ENCODE measurements at places on chromosomes 5 and 9. TPM values are rescaled to one million over a fixed set of nuclear protein-coding genes. Genes with fewer than 3 reads are reported as not detected.
A peak's percentile ranks its signal among the peaks of the same experiment; 100 is the strongest.

ADGRD2 gene
- not detected for total RNA-seq

DNA sequence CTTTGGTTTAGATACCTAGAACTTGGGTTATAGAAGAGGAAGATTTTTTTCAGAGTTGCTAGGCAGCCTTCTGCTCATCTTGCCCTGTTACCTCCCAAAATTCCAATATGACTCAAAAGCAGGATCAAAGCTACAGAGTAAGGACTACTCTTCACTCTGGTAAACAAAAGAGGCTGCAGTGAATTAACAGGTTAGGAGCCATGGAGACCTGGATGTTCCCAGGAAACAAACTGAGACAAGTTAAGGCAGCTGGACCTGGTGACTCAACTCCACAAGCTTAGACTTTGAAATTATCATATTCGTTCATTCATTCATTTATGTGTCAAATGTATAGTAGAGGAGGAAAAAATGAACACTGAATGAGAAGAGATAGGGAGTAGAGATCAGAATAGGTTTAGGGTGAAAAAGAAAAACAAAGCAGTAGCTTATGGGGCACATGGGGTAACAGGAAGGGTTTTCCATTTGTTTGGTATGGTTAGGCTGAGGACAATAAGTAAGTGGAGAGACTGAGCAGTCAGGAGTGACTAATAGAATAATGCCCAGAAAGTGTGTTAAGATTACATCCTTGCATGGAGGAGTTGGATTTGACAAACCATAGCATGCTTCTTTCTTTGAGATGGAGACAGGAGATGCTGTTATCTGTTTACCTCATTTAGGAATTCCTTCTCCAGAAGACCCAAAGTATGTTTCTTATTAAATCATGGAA, 464.0 kb upstream of the ZNF608 start:
- no peaks in the 10 kb centered on the region for H3K4me1 ChIP-seq
- no peaks in the 10 kb centered on the region for H3K36me3 ChIP-seq
- no peaks in the 10 kb centered on the region for H3K27me3 ChIP-seq

IFNA21 gene
- total RNA-seq = not detected

DNA sequence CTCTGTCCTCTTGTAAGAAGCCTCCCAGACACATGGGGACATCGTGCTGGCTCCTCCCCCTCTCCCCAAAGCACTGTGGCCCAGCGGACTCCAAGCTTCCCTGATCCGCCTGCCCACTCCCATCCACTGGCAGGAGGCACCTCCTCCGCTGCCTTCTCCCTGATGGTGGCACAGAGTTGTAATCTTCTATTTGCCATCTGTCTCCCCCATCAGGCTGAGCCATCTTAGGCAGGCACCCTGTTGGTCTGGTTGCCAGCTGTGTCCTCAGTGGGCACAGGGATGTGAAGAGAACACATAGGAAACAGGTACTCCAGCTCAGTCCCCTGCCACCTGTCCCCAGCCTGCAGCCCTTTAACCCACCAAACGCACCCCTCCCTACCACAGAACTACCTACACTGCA, 5.4 kb upstream of the ZDHHC12 start:
- H3K4me3 ChIP-seq = no peak overlapping the region
- H3K27me3 ChIP-seq = no peaks in the 10 kb centered on the region
- H3K27ac ChIP-seq = peak overlapping the region; percentile 68
- H3K36me3 ChIP-seq = no peaks in the 10 kb centered on the region

GRCh38 chr5:127406326-127407121, 110.9 kb upstream of the PRRC1 start:
- H3K27me3 ChIP-seq = peaks cover 37% of the 10 kb centered on the region
- H3K4me3 ChIP-seq = no peak overlapping the region
- no peak for DNase-seq
- no peak overlapping the region for H3K27ac ChIP-seq
- no peaks in the 10 kb centered on the region for H3K36me3 ChIP-seq

DNA sequence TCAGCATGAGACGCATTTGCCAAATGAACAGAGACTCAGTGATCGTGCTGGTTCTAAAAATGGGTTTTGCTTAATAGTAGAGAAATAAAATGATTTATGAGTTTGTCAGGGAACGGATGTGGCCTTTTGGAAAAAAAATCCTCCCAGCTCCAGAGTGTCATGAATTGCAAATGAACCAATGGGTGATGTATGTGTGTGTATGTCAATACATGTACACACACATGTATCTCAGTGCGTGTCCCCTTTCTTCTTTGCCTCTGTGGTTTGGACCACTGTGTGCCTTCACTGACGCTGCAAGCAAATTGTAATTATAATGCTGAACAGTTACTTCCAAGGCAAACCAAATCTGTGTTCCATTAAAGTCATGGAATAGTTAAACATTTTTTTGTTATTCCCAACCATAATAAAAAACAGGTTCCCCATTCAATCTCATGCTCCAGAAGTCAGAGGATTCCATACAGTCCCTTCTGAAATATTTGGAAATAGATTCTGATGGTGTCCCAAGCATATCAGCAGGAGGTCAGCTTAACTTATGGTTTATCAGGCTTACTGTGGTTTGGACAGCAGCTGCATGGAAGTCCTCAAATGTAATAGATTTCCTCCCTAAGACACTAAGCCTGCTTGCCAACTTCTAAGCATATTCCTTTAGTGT, 630.5 kb downstream of the ACTL7B start:
- H3K27ac ChIP-seq = no peak overlapping the region
- H3K36me3 ChIP-seq = no peaks in the 10 kb centered on the region
- no peaks in the 10 kb centered on the region for H3K4me1 ChIP-seq
- H3K27me3 ChIP-seq = no peaks in the 10 kb centered on the region
- H3K4me3 ChIP-seq = no peak overlapping the region

DNA sequence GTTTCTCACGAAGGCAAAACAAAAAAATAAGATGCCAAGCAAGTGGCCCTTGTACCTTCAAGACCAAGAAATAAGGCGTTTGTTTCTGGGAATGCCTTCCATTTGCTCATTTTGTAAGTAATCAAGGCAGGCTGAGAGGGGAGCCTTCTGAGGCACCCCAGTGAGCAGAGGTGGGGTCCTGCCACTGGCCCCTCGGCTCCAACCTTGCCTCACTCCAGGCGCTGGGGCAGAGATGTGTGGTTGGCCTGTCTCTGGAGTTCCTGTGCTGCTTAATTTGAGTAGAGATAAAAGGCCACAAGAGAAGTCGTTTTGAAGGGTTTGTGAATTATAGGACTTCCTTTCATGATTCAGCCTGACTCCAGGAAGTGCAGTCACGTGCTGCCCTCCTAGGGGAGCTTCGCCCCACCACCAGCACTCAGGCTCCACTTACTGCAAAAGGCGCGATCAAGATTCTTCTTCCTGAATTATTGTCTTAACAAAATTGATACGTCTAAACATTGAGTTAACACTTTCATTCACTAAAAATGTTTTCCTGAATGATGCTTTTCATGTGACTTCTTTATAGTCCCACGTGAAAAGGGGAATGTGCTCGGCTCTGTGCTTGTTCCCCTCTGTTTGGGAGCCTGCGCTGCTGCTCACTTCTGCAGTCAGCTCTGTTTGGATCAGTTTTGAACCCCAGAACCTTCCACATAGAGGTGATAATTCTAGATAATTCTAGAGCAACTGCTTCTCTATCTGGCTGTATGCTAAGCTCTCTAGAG, 13.7 kb downstream of the SYK start:
- peak overlapping the region; percentile 28 for H3K4me3 ChIP-seq
- peaks cover 3% of the 10 kb centered on the region for H3K36me3 ChIP-seq
- peak overlapping the region; percentile 35 for H3K27ac ChIP-seq
- H3K27me3 ChIP-seq = peaks cover 4% of the 10 kb centered on the region
- peaks cover 18% of the 10 kb centered on the region for H3K4me1 ChIP-seq

DNA sequence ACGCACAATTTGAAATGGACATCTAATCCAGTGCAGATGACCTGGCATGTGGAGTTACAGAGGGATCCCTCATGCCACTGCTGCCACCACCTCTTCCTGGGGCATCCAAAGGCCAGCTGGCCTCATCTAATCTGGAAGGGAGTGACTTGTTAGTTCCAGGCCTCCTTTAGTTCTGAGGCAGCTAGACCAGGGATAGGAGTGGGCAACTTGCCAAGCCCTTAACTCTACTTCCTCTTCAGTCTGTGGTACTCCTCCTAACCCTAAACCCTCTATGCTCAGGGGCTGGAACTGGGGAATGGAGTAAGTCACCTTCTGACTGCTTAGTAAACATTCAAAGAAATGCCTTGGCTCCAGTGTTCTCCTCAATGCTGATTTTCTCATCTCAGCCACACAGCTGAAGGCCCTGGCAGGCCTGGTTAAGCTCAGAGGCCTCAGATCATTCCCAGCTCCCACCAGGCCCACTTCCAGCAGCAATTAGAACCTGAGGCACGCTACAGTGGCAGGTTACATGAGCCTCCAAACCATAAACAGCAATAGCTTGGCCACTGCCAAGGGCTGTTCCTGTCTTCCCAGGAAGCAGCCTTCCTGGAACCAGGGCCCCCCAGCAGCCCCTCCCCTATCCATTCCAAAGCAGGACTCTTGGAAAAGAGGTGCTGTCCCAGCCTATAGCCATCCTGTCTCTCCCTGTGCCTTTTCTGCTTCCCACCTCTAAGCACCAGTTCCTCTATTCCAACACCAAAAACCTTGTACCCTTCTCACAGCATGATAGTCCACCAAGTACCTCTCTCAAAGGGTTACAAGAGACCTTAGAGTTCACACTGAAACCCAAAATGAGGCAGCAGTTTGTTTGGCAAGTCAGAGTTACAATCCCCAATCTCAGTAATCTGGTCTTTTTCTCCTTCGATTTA, 2.0 kb downstream of the EIF4EBP3 start:
- peaks cover 10% of the 10 kb centered on the region for H3K36me3 ChIP-seq
- H3K4me1 ChIP-seq = peaks cover 52% of the 10 kb centered on the region
- peak overlapping the region; percentile 95 for H3K27ac ChIP-seq
- no peaks in the 10 kb centered on the region for H3K27me3 ChIP-seq
- peak overlapping the region; percentile 89 for H3K4me3 ChIP-seq

ZNG1E gene
- total RNA-seq = 36.3 TPM

GRCh38 chr9:32371279-32371678, 13.2 kb upstream of the ACO1 start:
- H3K27ac ChIP-seq = no peak overlapping the region
- peaks cover 16% of the 10 kb centered on the region for H3K27me3 ChIP-seq
- DNase-seq = no peak
- H3K4me1 ChIP-seq = peaks cover 2% of the 10 kb centered on the region
- H3K36me3 ChIP-seq = peaks cover 2% of the 10 kb centered on the region
- no peak overlapping the region for H3K4me3 ChIP-seq

TERT gene
- 0.80 TPM for total RNA-seq

DNA sequence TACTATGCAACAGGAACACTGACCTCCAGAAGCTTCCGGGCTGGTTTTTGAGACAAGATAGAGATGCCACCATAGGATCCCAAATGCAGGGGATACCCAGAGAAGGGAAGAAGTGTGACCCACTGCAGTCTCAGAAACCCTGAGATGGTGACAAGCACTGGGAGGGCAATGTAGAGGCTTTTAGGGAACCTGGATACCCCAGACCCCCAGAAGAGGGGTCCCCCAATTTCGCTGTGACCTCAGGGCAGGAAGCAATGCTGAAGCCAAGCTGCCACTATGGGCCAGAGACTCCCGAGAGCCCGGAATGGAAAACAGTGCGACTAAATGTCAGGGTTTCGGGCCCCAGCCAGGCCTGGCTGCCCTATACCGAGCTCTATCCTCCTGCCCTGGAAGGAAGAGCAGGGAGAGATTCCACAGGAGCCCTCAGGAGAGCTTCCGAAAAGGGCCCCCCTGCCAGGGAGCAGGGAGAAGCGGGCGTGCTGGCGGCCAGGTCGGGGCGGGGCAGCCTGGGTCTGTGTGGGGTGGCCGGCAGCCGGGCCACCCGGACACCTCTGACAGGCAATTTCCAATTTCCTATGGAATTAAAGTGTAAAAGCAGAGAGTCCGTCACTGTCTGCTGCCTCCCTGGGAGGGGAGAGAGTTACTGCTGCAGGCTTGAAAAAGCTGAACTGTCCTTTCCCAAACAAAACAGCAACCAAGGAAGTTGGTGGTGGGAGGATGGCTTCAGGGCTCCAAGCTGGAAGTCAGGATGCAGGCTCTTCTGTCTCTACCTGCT, 154.2 kb downstream of the FGF18 start:
- peaks cover 15% of the 10 kb centered on the region for H3K27me3 ChIP-seq
- peaks cover 2% of the 10 kb centered on the region for H3K4me1 ChIP-seq
- H3K27ac ChIP-seq = no peak overlapping the region
- DNase-seq = no peak
- no peaks in the 10 kb centered on the region for H3K36me3 ChIP-seq

GRCh38 chr5:139638090-139638735, 9.9 kb upstream of the CXXC5 start:
- H3K36me3 ChIP-seq = peaks cover 2% of the 10 kb centered on the region
- H3K27ac ChIP-seq = no peak overlapping the region
- DNase-seq = no peak
- H3K4me3 ChIP-seq = peak overlapping the region; percentile 71
- H3K27me3 ChIP-seq = no peaks in the 10 kb centered on the region

DNA sequence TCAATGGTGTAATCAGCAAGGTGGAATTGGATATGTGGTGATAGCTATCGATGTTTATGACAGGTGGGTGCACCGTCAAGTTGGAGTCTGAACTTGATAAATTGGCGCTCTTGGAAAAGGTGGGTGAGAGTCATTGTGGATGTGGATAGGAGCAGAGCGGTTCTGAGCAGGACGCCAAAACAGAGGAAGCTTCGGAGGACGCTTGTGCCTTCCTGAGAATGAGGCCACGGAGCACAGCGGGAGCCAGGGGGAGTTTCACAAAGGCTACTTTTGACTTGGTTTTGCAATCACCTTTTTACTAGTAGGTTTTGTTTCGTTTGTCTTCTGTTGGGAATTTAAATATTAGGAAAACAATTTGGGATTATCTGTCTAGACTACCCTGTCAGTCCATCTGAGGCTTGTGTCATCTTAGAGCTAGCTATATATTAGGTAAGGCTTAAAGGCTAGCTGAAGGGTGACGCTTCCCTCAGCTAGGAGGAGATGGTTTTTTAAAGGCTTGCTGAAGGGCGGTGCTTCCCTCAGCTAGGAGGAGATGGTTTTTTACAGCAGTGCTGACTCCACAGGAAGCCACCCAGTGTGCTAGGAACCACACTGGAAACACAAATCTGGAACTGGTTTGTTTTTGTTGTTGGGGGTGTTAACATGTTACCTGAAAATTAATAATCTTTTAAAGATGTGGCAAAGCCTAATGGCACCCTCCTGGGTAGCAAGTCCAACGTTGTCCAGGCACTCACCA, 142.4 kb upstream of the IRX4 start:
- H3K27ac ChIP-seq = no peak overlapping the region
- peaks cover 51% of the 10 kb centered on the region for H3K27me3 ChIP-seq
- no peaks in the 10 kb centered on the region for H3K36me3 ChIP-seq
- DNase-seq = no peak
- no peaks in the 10 kb centered on the region for H3K4me1 ChIP-seq

GRCh38 chr5:150000990-150001659, 586 bp downstream of the HMGXB3 start:
- H3K27me3 ChIP-seq = no peaks in the 10 kb centered on the region
- peak overlapping the region; percentile 96 for H3K4me3 ChIP-seq
- peak; percentile 30 for DNase-seq
- H3K27ac ChIP-seq = peak overlapping the region; percentile 91

DNA sequence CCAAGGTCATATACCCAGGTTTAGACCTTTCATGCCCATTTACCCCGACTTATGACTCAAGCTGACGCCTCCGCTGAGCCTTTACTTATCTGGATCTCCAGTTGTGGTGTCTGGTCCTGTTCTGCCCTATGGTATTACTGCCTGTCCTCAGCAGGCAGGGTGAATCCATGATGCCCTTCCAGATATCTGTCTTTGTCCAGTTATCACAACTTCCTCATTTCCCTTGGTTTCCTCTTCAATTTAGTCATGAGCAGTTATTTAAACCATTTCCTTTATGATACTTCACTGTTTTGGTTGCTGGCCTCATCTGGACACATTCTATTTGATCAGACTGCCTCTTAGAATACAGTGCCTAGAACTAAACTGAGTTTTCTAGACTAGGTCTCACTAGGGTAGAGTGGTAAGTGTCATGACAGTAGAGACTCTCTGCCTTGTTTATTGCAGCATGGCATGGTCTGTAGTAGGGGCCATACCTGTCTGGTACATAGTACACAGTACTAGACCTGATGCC, 93.3 kb downstream of the MELK start:
- peaks cover 9% of the 10 kb centered on the region for H3K4me1 ChIP-seq
- peaks cover 2% of the 10 kb centered on the region for H3K36me3 ChIP-seq
- no peaks in the 10 kb centered on the region for H3K27me3 ChIP-seq
- no peak for DNase-seq
- no peak overlapping the region for H3K4me3 ChIP-seq
- H3K27ac ChIP-seq = no peak overlapping the region
